ENCODE measurements at places on chromosomes 11 and 22.

DNA sequence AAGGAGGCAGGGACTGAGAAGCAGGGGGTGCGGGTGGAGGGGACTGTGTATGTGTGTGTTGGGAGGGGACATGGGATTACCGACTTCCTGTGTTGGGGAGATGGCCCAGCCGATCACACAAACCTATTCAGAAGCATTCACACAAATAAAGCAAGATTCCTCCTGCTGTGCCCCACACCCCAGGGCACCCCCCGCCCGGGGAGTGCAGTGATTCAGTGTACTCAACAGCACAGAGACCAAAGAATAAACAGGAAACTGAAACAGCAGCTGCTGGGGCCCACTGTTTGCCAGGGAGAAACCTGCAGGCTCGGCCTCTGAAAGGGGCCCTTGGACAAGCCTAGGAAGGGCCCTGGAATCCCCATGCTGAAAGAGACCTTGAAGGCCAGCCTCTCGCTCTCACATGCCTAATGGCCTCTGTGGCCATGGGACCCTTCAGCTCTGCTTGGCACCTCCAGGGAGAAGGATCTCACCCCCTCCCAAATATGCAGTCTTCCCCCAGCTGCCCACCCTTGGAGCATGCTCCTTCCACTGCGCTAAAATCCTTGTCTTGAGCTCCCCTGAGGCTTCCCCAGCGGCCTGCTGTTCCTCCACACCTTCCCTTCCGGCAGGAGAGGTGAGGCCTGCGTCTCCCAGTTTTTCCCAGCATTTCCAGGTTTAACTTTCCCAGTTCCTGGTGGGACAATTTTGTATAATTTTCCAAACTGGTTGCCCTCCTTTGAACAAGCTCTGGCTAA lies 72.9 kb downstream of the CSNK2A3 start:
- DNase-seq: no peak

GRCh38 chr11:59223611-59224010 lies 10.9 kb upstream of the MPEG1 start:
- DNase-seq: no peak

GRCh38 chr11:78290293-78291176 lies 101.8 kb downstream of the USP35 start:
- DNase-seq: peak; percentile 32

DNA sequence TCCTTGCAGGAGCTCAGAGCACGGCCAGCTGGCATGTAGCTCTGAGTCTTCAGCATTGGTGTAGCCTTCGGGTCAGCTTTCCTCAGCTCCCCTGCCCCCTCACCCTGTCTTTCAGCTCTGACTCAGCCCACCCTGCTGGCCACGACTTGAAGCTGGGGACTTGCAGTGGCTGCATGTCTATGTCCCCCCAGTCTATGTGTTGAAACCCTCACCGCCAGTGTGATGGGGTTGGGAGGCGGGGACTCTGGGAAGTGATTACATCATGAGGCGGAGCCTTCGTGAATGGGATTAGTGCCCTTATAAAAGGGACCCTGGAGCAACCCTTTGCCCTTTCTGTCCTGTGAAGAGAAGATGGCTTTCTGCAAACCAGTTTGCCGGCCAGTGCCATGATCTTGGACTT lies 111.1 kb downstream of the CTTN start:
- DNase-seq: no peak

DNA sequence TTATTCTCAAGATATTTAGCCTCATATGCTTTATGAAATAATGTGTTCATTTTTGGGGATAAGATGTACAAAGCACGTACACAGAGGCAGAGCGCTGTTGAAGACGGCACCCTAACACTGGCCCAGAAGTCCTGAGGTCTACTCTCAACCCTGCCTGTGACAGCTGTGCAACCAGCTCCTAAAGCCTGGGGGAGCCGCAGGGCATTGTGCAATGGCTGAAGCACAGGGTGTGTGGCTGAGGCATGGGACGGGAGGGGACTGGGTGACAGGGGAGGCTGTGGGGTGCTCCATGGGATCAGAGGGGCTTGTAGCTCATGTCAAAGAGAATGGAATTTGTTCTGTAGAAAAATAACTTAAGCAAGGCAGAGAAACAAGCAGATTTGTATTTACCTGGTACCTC lies 27.7 kb downstream of the FAM227A start:
- no peak for DNase-seq
